ENCODE measurements at places on chromosomes 2 and 18.

- DNase-seq, result no peak
Observed at GRCh38 chr18:40672590-40672989, 1282.4 kb upstream of the PIK3C3 start.

GRCh38 chr2:231472816-231473215 is 8.5 kb upstream of the NCL start:
- DNase-seq, result no peak

DNA sequence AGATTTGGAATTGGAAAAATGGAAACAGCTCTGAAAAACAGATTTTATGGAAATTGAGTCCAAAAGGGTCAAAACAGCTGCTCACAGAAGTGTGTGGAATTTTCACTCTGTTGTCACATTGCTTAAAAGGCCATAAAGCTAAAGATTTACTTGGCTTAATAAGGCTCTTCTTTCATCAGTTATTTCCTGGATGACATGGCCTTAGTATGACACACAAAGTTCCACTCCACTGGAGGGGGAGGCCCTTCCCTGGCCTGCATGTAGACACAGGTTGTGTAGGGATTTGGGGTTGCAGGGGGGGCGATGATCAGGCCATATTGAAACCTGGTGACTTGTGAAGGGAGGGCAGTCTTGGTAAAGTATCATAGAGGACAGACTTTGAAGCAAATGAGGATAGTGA is 34.0 kb downstream of the TMEM185B start:
- DNase-seq, result no peak

- no peak for DNase-seq
Observed at GRCh38 chr18:62033207-62033606, 140.4 kb upstream of the RNF152 start.

DNA sequence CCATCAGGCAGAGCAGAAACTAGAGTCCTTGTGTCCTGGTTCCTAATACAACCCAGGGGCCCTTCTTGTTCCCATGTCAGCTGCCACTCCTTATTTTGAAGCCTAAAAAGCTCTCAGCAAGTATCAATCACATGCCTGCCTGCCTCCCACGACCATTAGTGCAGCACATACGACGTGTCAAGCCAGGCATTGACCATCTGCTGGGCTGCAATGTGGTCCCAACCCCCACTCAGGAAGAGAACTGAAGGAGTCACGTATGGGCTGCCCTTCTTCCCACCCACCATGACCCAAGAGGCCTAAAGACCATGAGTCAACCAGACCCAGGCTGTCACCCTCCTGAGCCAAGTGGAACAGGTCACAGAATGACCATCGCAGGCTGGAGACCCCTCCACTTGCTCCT is 98.8 kb downstream of the KLHL29 start:
- DNase-seq, result no peak

DNA sequence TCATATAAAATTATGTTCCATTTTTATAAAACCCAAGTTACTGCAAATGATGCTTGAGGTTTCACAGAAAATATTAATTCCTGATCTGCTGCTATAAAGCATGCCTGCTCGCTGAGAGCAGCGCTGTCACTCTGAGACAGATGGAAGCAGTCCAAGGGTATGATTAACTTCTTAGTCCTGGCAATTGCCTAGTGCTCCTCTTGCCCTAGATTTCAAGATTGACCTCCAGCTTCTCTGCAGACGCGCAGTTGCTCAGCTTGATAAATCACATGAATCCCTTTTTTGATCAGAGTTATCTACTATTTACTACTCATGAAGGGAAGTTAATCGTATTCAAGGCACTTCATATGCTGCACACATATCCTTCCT is 154.6 kb upstream of the REV1 start:
- no peak for DNase-seq

GRCh38 chr18:67282796-67283195 is 233.7 kb downstream of the DSEL start:
- DNase-seq, result no peak

GRCh38 chr2:127592761-127593227 is 53.2 kb upstream of the GPR17 start:
- no peak for DNase-seq

DNA sequence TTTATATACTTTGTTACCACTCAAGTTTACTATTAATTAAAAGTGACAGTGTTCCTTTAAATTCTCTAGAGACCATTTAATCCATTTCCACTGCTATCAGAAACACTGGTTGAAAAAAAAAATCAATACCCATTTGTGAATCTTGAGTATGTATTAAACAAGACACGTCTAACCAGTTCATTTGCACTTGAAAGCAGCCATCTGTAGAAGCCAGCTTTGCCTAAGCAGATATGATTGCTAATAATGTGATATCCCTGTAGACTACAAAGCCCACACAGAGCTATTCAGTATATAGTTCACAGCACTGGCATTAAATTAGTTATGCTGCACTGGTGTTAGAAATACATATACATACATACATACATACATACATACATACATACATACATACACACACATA is 111.8 kb upstream of the SP3 start:
- peak; percentile 39 for DNase-seq

- DNase-seq, result no peak
Observed at GRCh38 chr2:70425682-70426301, 123.9 kb upstream of the FAM136A start.

DNA sequence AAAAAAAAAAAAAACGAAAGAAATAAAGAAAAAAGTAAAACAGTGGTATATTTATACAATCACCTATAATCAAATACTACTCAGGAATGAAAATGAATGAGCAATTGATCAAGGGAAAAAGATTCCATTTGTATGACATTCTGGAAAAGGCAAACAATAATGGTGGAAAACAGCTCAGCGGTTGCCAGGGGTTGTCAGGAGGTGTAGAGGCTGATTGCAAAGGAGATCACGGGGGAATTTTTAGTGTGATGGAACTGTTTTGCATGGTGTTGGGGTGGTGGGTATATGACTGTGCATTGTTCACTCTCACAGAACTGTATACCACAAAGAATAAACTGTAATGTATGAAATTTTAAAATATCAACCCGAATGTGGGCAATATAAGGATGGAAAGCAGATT is 45.5 kb upstream of the INPP4A start:
- no peak for DNase-seq

DNA sequence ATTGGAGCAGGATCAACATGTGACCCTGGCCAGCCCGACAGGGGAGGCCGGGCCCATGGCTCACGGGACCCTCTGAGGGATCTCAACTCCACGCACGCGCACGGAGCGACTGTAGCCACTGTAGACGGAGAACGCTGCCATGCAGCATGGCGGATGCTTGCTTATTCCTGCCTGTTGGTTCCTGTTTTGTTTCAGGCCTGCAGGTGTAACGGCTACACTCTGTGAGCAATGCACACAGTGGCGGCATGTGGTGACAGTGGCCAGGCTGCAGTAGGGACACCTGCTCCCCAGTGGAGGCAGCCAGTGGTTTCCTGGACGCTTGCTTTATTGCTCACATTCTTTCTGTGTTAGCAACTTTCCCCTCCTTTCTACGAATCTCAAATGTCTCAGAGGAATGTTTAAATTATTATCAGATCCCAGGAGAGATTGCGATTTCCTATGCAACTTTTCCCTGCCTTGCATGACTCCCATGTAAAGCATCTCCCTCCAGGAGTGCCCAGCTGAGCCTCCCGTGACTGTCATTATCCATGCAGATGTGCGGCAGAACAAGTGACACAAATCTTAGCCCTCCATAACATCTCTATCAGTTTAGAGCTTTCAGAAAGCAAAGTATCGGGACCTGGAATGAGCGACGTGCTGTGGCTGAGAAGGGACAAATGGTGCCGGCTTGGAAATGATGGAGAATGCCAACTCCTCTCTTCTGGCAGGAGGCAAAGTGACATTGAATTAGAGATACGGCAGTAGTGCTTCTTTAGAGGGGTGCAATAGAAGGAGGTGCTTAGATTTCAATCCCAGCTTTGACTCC is 209.7 kb downstream of the ASB1 start:
- DNase-seq, result no peak

- DNase-seq, result no peak
Observed at GRCh38 chr2:148813603-148814065, 61.4 kb upstream of the KIF5C start.

- DNase-seq, result no peak
Observed at GRCh38 chr2:106882673-106883072, 3.3 kb downstream of the ST6GAL2 start.

- DNase-seq, result no peak
Observed at GRCh38 chr2:207987025-207987716, 38.2 kb downstream of the PLEKHM3 start.

DNA sequence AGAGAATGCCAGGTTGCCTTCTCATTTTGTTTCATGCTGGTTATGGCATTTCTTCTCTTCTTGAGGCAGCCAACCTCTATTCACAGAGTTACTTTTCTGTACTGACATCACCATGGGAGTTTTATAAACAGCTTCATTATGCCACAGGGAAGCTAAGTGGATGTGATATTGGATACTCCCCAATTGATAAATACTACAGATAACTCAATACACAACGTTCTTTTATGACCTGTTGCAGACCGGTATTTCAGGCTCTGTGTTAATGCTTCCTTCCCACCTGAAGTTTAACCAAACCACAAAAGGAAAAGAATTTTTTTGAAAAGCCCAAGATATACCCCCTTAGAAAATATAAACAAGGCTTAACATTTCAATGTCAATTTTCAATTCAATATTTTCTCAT is 258.3 kb upstream of the SOX11 start:
- peak; percentile 86 for DNase-seq

- DNase-seq, result no peak
Observed at GRCh38 chr2:65558743-65559142, 126.3 kb upstream of the SPRED2 start.

DNA sequence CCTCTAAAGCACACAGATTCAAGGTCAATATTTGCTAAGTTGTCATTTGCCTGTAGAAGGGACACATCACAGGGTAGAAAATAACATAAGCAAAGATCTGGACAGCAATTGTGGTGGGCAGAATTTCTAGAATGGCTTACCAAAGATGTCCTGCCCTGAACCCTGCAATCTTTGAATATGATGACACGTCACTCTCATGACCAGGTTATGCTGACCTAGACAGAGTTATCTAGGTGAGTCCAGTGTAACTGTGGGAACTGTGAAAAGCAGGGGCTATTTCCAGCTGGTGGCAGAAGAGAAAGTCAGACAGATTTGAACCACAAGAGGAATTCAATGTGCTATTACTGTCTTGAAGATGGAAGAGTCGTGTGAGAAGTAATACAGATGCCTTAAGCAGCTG is 112.3 kb upstream of the CNGA3 start:
- DNase-seq, result no peak

DNA sequence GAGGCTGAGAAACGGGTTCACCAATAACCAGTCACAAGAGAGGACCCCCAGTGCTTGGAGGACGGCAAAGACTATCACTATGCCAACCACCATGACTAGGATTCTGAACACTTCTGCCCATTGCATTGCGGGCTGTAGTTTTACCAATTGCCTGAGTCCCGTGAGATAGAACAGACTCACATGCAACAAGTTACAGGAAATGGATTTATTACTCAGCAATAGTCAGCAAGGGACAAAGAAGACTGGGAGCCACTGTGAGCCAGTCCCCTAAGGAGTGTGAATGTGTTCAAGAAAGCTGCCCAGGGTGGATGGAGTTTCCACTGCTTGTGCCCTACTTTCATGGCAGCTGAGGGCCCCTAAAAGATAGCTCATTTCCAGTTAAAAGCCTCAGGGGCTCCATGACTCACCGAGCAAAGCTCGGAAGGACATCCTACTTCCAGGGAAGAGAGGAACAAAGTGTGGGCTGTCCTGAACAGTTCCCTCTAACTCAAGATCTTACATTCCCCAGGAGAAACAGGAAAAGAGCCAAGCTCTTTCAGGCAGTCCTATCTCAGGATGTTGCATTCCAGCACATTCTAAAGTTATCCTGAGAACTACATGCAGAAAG is 54.4 kb downstream of the SLC4A3 start:
- no peak for DNase-seq

- DNase-seq, result no peak
Observed at GRCh38 chr2:25184254-25184653, 15.9 kb upstream of the POMC start.

- DNase-seq, result no peak
Observed at GRCh38 chr2:159759577-159759976, 38.4 kb downstream of the CD302 start.

- peak; percentile 28 for DNase-seq
Observed at GRCh38 chr2:42602218-42602875, 33.9 kb downstream of the MTA3 start.
